ENCODE measurements at places on chromosomes 13 and 19. TPM values are rescaled to one million over a fixed set of nuclear protein-coding genes. Genes with fewer than 3 reads are reported as not detected.

FLT3LG gene
- 348 TPM for total RNA-seq

TEAD2 gene
- not detected for total RNA-seq

CEACAM20 gene
- total RNA-seq = not detected

C19orf67 gene
- not detected for total RNA-seq

KEAP1 gene
- total RNA-seq = 68.3 TPM

SPACA6 gene
- 3.1 TPM for total RNA-seq

CEACAM1 gene
- 22.2 TPM for total RNA-seq

XRCC1 gene
- 42.6 TPM for total RNA-seq

IGSF23 gene
- not detected for total RNA-seq

ZNF791 gene
- total RNA-seq = 31.3 TPM

PSG3 gene
- total RNA-seq = not detected

KIR3DL2 gene
- 3.1 TPM for total RNA-seq

S1PR4 gene
- 162 TPM for total RNA-seq

EDDM13 gene
- 2.2 TPM for total RNA-seq

STOML3 gene
- total RNA-seq = not detected

CPT1C gene
- total RNA-seq = 1.3 TPM

NLRP9 gene
- not detected for total RNA-seq

ZNF382 gene
- 13.8 TPM for total RNA-seq

FAM124A gene
- not detected for total RNA-seq

PSG6 gene
- not detected for total RNA-seq

KCNRG gene
- 0.60 TPM for total RNA-seq

C1QTNF9 gene
- not detected for total RNA-seq

F7 gene
- total RNA-seq = not detected

FCGBP gene
- 7.1 TPM for total RNA-seq

SPIB gene
- 0.48 TPM for total RNA-seq

CILP2 gene
- 0.25 TPM for total RNA-seq

TEX101 gene
- not detected for total RNA-seq

FUT3 gene
- not detected for total RNA-seq

ZNF554 gene
- total RNA-seq = 4.6 TPM

MBD3L3 gene
- not detected for total RNA-seq

PRODH2 gene
- not detected for total RNA-seq

GSX1 gene
- not detected for total RNA-seq

NBEA gene
- 0.45 TPM for total RNA-seq

FLT1 gene
- 0.71 TPM for total RNA-seq

CLC gene
- total RNA-seq = not detected

MATK gene
- 14.8 TPM for total RNA-seq

ACP5 gene
- total RNA-seq = 33.9 TPM

FXYD1 gene
- 1.8 TPM for total RNA-seq

C5AR1 gene
- 1.2 TPM for total RNA-seq

SLITRK6 gene
- not detected for total RNA-seq

LRCH1 gene
- 17.4 TPM for total RNA-seq

Data from activated CD4-positive, alpha-beta T cell treated with anti-CD3 and anti-CD28 coated beads, Interleukin-2, amount 10 ng/mL, durations not matched to agents 7 days and 5 days (primary cell).